Renal cortical epithelial cell (primary cell): ENCODE measurements at places on chromosomes 5 and 9. TPM values are rescaled to one million over a fixed set of nuclear protein-coding genes. Genes with fewer than 3 reads are reported as not detected.

The ARID3C gene
- not detected in 2 replicates for total RNA-seq

The NKD2 gene
- 0.10 TPM in 1 of 2 replicates, not detected in the other for total RNA-seq

The NUTM2G gene
- not detected in 2 replicates for total RNA-seq

The CDX1 gene
- total RNA-seq: not detected in 2 replicates

The TTC23L gene
- total RNA-seq: 0.65 TPM in 1 of 2 replicates, not detected in the other

The TMEM252 gene
- total RNA-seq: 0.20 TPM in 1 of 2 replicates, not detected in the other

The FRRS1L gene
- total RNA-seq: 0.50 TPM in 1 of 2 replicates, not detected in the other

The HAVCR1 gene
- total RNA-seq: 289 and 397 TPM in 2 replicates

The CCDC152 gene
- total RNA-seq: 1.1 TPM in 1 of 2 replicates, not detected in the other

The PRR16 gene
- total RNA-seq: 0.35 and 0.70 TPM in 2 replicates

The LHX3 gene
- total RNA-seq: not detected in 2 replicates

The UGT3A1 gene
- 2.8 and 9.4 TPM in 2 replicates for total RNA-seq

The TCF7 gene
- total RNA-seq: 1.0 and 2.0 TPM in 2 replicates

GRCh38 chr5:179825655-179826182 lies 5.0 kb downstream of the SQSTM1 start:
- DNase-seq: no peak

- peak; percentile 80 for DNase-seq
Observed at GRCh38 chr9:93132946-93133680, 938 bp downstream of the NINJ1 start.

DNA sequence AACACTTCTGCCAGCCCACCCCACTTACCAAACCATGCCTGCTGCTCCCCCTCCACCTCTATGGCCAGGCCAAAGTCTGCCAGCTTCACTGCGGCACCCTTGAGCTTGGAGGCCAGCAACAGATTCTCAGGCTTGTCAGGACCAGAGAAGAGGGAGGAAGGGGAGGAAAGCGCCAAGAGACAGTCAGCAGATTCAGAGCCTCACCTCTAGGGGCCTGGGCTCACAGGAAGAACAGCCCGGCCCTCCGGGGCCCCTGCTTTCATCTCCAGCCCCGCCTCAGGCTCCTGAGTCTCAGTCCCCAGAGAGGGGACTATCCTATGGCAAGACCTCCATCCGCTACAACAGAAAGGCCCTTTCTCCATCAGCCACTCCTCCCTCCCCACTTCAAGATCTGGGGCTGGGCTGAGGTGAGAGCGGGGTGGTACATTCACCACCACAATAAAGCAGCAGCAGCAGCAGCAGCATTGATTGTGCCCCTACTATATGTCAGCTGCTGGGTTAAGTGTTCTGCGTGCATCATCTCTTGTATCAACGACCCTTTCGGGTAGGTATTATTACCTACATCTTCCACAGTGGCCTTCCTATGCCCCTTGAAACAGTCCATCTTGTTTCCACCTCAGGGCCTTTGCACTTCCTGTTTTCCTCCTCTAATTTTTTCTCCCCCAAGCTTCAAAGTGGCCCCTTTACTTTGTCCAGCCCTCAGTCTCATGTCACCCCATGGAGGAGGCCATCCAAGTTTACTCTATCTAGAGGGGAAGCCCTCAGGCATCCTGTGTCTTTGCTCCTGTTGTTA lies 36.0 kb downstream of the CAMK2A start:
- no peak for DNase-seq

- DNase-seq: no peak
Observed at GRCh38 chr5:133930813-133931090, 37.7 kb downstream of the C5orf15 start.

- DNase-seq: no peak
Observed at GRCh38 chr9:2396622-2397285, 224.8 kb upstream of the VLDLR start.

GRCh38 chr5:60260658-60261057 lies 367.1 kb upstream of the PDE4D start:
- DNase-seq: no peak

DNA sequence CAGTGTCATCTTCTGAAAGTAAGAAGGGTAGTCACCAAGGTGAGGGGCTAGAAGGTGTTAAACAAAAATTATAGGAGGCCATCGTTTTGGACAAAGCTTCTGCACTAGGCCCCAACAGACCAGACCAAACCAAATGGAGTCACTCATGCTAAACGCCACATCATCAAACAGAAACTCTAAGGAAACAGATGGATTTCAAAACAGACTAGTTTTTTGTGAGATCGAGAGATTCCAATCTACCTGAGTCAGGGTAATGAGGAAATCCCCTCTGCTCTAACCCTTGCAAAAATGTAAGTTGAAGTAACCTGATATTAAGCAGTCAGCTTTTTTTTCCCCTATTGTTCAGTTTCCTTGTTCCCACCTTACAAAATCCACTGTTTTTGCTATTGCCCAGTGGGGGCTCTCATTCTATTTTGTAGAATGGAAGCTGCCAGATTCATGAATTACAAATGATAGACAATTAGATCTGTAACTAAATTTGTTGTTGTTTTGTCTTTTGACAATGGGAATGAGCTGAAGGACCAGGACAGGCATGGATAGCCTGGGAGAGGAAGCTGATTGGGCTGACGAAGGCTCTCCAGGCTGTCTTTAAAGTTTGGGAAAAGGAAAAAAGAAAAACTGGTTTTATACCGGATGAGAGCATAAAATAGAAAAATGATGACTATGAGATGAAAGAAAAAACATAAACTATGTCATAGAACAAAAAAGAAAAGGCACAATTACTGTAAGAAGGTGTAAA lies 94.7 kb upstream of the ADAMTSL1 start:
- DNase-seq: peak; percentile 99

DNA sequence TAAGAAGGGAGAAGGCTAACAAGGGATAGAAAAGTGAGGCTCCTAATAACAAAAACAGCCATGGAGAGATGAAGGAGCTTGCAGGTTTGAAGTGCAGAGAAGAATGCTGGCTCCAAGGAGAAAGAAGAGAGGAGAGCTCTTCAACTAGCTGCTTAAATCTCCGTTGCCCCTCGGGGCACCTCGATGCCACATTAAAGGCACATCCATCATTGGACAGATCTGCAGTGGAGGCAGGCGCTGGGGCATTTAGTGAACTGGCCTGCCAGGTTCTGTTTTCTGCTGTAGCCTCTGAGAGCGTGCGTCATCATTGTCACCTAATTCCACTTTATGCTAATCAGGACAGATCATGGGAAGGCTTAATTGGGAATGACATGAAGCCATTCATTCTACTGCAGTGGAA lies 1426.2 kb upstream of the WWC1 start:
- DNase-seq: no peak

DNA sequence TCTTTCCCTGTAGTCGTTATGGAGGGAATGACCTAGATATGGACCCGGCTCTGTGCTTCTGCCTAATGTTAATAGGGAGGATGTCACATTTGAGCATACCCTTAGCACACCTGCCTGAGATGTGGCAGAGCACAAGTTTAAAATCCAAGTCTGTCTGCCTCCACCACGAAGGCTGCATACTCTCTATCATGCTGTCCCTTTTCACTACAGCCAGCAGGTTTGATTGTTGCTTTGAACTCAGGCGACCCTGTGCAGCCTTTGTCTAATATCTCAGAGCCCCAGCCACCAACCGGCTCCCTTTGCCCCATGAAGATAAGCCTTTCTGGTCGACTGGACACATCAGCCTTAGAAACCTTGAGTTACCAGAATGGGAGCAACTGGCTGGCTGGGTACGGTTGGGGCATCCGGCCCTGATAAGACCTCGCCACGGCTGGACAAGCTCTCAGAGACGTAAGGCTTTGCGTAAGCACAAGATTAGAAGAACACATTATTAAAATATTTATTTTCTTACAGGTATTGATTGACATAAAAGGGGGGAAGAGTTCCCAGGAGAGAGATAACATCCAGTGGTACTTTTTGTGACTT lies 222.0 kb upstream of the TRIM32 start:
- DNase-seq: no peak

DNA sequence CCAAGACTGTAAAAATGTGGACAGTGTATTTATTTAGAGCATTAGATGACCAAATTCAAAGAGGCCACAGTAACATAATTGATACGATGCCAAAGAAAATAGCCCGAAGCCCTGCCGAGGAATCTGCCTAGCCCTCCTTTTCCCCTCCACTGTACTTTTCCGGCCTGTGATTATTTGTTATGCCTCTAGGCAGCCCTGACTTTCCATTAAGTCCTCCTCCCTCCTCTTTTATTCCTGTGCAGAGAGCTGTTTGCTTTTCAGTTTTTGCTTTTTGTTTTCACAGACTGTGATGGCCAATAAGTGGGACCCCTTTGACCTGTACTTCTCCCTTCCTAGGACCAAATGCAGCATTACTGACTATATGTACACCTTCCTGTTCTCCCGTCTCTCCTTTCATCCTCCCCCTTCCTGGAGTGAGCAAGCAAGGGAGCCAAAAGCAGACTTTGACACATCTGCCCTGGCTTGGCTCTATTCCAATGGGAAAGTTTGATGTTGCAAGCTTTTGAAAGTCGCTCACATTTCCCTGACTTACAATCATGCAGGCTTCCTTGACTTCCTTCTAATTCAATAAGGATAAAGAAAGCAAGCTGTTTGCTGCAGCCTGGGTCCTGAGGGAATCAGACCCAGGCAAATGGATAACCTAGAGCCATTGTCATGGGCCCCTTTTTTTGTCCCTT lies 76.1 kb downstream of the NREP start:
- peak; percentile 98 for DNase-seq

GRCh38 chr5:56123531-56124243 lies 109.4 kb downstream of the ANKRD55 start:
- DNase-seq: peak; percentile 98

DNA sequence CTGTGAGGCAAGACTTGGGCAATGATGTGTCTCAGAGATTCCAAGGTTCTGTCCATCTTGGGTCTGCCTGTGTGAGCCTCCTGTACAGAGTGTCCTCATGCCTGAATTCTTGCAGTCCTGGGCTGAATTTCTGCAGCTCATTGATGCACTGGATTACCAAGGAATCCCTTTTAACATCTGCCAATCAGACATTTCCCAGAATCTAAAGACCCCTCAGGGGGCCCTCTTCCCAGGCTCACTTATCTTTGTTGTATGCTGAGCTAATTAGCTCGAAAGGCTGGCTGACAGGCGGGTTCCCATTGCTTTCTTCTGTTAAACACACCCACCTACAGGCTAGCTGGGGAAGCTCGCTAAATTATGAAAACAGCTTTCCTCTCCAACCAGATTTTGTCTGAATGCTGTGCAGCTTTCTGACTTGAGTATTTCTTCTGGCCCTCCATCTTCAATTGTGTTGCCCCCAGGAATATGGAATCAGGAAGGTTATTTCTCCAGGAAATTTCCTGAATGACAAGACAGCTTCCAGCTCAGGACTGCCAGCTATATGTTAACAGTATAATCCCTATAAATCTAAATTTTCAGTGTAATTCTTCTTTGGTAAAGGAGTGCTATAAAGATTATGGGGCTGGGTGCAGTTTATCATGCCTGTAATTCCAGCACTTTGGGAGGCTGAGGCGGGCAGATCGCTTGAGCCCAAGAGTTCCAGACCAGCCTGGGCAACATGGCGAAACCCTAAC lies at the start of gene LIX1:
Gene LIX1 (minus strand): TSS at position 91 of the 734 bp plus-strand sequence. CDS start 35 bp downstream, at position 56.
- no peak for DNase-seq

DNA sequence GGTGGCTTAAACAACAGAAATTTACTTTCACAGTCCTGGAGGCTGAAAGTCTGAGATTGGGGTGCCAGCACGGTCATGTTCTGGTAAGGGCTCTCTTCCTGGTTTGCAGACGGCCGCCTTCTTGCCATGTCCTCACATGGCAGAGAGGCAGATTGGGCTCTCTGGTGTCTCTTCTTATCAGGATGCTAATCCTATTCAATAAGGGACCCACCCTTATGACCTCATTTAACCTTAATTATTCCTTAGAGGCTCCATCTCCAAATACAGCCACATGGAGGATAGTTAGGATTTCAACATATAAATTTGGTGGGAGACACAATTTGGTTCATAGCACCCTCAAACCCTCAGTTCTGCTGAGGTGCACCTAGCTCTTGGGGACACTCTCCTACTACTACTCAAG lies 180.4 kb downstream of the DAB2IP start:
- no peak for DNase-seq

DNA sequence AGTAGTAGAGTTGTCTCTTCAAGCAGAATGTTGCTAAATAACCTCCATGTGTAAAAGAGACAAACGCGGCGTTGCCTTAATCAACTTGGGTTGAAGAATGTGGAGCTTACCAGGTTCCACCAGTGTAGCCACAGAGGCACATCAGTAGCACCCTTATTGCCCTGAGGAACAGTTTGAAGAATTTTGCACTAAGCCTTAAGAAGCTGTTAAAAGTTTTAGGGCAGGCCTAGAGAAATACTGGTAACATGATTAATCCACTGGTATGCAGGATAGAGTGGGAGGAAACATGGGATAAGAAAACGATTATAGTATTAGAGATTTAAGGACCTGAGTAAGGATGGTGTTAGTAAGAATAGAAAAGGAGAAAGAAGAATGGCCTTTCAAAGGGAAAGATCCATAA lies 100.6 kb downstream of the ZCCHC7 start:
- peak; percentile 53 for DNase-seq

GRCh38 chr5:31194892-31195555 lies 1.5 kb downstream of the CDH6 start:
- peak; percentile 60 for DNase-seq

GRCh38 chr5:28369418-28369817 lies 1331.0 kb upstream of the CDH9 start:
- DNase-seq: no peak

GRCh38 chr5:74624931-74625505 lies 15.5 kb downstream of the ENC1 start:
- DNase-seq: no peak

DNA sequence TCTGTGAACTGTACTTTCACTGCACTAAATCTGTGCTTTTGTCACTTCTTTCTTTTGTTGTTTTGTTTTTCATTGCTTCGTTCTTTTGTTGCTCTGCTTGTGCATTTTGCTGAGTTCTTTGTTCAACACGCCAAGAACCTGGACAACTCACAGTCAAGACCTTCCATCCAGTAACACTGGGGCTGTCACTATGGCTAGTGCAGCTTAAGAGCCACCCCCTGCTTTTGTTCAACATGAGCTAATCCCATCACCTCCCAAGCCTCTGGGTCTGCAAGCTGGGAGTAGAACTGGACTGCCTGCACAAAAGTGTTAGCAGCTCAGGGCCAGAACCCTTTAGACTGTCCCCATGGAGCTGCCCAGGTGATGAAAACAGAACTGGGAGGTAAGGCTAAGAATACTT lies 143.7 kb downstream of the SYK start:
- no peak for DNase-seq

- peak; percentile 42 for DNase-seq
Observed at GRCh38 chr5:72598401-72599064, 91.3 kb upstream of the ZNF366 start.

- no peak for DNase-seq
Observed at GRCh38 chr9:14715102-14715501, 7.4 kb downstream of the CER1 start.

DNA sequence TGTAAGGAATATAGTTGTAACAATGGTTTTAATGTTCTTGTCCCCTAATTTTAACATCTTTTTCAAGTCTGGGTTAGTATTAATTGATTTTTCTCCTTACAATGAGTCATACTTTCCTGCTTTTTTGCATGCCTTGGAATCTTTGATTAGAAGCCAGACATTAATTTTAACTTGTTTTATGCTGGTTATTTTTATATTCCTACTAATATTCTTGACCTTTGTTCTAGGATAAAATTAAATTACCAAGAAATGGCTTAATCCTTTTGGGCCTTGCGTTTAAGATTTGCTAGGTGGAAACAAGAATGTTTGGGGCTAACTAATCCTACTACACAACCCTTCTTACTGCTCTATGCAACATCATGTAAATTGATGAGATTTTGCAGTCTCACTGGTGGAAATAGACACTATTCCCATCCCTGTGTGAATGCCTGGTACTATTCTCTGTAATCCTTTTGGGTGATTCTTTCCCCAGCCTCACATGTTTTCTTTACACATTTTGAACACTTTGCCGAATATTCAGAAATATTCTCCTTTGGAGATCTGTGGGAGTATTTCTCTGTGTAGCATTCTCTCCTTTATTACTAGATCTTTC lies 47.2 kb downstream of the ZCCHC7 start:
- DNase-seq: peak; percentile 13

- DNase-seq: no peak
Observed at GRCh38 chr9:100730086-100730485, 152.2 kb downstream of the CAVIN4 start.
